Stimulated activated effector memory CD8-positive, alpha-beta T cell treated with anti-CD3 and anti-CD28 coated beads, Interleukin-12 subunit alpha, Interleukin-12 subunit beta, amount 100 ng/mL, for 72 hours (primary cell): ENCODE measurements at places on chromosomes 5 and 9.

GRCh38 chr5:12910641-12911040, 1006.4 kb upstream of the CTNND2 start:
- DNase-seq, result no peak

DNA sequence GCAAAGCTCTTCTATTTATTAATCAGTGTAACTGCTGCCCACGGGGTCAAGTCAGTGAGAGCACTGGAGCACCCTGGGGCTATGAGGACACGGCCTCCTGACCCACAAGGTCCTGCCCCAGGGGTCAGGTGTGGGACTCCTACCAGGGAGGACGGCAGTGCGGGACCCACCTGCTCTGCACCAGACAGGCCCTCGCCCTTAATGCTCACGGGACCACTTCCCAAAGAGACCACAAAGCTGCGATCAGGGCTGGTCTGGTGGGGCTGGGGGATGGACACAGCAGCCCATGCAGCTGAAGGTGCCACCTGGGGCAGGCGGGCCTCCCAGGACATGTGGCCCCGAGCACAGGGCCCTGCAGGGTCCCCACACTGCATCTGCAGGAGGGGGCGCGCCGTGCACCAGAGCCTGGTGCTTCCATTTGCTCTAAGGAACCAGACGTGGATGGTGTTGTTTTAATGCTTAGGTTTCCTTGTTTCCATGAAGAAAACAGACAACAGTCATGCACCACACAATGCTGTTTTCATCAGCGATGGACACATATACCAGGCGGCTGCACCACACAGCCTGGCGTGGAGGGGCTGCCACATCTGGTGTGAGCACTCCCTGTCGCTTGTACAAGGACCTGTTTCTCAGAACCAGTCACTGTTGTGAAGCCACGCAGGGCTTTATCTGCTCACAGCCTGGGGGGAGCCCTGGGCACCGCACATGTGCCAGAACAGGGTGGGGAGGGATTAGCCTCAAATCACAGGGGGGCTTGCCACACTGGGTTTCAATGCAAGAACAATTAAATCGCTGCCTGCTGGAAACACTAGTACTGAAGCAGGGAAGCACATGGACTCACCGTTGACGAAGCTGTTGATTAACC, 22.6 kb downstream of the CLPTM1L start:
- DNase-seq, result no peak

- DNase-seq, result no peak
Measured at GRCh38 chr5:429453-430188, 13.4 kb upstream of the EXOC3 start.

GRCh38 chr9:134548185-134548584, 93.4 kb upstream of the COL5A1 start:
- DNase-seq, result no peak

DNA sequence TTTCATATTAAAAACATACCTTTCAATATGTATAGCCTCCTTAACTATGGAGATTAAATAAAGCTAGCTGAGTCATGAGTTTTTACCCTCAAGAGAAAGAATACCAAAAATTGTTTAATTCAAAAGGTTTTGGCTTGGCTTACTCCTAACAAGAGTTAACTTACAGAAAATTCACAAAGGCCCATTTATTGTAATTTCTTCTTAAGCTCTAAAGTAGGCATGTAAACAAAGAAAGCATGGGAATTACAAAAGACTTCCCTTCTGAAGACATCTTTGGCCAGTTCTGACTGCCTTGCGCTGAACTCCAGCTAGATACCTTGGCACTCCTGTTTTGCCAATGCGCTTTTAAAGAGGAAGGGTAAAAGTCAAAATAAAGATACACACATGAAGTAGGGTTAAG, 28.2 kb downstream of the PUM3 start:
- no peak for DNase-seq

DNA sequence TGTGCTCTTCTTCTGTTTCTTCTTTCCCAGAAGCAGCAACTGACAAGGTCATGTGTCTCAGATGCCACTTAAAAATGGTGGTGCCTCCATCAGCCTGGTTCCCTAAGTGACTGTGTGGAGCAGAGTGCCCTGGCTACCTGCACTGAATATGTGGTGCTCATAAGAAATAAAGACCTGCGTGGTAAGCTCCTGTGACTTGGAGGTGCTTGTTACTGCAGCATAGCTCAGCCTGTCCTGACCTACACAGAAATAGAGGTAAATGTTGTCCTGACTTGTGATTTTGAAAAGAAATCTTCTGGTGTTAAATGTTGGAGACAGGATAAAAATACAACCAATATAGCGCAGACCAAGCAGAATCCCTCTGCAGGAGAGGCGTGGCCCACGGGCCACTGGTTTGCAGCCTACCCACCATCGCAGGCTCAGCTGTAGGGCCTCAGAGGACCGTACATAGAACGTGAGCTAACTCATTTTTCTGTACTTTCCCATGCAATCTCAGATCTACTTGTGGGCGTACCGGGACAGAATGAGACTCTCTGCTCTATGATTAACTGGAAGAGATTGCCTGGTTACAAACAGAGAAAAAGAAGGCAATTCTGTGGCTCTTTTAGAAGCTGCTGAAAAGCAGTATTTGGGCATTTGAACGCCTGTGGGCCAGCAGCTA, 79.4 kb upstream of the UNC5A start:
- DNase-seq, result no peak

DNA sequence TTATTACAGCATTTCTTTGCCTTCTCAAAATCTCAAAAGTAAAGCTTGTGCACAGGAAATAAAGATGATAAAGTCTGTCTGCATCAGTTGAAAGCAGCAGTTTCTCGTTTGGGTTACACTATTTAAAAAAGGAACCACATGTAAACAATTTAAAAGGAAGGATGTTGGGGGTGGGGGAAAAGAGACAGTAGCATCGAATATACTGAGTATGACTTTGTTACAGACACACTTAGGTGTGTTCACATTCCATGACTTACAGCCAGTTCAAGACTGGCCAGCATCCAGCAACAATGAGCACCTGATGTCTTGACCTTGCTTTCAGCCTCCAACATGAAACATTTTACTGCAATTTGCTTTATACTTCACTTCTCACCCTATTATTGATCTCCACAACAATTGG, 8.7 kb downstream of the GAPT start:
- DNase-seq, result no peak
